ENCODE measurements at places on chromosomes 1 and 21.

DNA sequence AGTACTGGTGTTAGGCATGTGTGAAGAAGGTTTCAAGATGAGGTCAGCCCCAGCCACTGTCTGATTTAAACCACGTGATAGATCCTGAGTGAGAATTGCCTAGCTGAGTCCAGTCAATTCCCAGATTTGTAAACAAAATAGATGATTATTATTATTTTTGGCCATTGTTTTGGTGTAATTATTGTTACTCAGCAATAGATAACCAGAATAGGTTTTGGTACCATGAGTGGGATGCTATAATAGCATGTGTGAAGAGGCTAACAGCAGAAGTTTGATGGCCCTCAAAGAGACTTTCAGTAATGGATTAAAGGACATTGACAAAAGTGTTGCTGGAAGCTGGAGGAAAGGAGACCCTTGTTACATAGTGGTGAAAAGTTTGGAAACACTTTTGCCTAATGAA is 214.8 kb downstream of the BACH1 start:
- no peak for DNase-seq

DNA sequence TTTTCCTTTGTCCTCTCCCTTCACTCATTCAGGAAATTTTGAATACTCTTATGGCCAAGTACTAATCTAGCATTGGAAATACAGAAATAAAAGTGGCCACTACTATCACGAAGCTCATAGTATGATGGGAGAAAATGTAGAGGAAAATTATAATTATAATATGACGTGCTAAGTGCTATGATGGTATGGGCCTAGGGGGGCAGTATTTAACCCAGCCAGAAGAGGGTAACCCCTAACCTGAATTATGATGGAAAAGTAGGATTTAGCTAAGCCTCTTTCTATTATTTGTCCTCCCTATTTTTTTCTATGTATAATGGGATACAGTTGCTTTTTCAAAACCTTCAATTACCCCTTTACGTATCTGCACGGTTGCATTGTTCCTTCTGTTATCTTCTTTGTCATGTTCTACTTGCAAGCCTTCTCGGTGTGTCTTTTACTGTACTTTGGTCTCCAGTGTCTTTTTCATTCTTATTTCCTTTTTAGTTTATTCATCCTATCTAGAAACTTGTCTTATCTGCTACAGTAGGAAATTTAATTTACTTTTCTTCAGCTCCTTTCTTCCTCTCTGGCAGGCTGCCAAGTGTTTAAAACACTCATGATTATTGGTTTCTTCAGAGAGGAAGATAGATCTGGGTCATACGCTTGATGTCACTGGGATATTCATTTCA is 88.8 kb upstream of the GPR52 start:
- DNase-seq = no peak

DNA sequence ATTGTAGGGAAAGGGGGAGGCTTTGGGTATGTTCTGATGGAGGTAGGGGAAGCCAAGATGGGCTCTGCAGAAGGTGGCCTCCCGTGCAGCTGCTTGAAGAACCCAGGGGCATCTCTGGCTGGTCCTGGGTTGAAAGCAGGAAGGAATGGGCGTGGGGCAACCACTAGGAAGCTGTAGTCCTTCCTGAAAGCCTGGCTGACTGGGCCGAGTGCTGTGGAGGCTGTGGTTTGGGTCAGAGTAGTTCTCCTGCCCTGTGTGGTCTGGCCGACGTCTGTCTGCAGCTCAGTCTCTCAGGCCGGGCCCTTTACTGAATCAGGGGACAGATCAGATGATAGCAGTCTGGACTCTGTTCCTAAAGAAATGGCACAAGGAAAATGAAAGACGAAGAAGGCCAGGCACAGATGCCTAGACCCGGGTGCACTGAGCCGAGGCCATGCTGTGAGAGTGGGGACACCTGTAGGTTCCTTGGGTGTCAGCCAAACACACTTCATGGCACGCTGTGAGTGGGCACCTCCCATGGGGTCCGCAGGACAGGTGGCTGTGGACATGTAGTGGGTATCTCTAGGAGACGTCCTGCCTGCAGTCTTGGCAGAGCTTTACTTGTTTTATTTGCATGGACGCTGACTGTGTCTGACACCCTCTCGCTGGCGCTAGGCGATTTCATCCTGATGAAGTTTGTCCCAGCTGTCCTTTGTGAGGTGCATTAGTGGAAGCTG is 87.0 kb downstream of the POFUT2 start:
- DNase-seq = no peak

DNA sequence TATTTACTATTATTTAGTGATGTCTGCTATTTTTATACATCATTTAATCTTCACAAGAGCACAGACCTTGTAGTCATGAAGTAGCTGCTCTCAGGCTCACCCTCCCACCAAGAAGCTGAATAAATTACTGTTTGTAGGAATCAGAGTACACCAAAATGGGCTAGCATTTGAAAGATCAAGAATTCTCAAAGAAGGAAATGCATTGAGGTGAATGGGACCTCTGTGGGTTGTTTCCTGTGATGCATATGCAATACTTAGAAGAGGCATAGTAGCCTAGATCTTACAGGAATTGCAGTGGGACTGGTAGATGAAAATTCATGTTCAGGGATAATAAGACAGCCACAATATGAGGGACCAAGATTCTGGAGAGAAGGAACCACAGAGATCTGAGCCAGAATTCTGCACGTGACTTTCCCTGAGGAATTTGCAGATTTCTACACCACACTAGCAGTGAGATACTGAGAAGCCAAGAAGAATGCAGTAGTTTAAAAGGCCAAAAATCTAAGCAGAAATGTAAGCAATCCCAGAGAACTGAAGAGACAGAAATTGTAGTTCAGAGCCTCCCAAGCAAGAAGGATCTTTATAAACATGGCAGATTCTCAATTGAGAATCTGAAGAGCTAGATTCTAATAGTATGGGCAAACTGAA is 307.0 kb downstream of the ST6GALNAC3 start:
- no peak for DNase-seq

DNA sequence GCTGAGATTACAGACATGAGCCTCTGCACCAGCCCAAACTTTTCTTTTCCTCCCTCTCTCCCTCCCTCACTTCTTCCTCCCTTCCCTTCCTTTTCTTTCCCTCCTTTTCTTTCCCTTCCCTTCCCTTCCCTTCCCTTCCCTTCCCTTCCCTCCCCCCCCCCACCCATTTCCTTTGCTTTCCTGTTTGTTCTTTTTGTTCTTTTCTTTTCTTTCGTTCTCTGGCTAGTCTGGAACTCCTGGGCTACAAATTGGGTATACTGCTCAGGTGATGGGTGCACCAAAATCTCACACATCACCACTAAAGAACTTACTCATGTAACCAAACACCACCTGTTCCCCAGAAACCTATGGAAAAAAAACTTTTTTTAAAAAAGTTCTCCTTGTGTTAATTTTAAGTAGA is 174.8 kb upstream of the CHODL start:
- no peak for DNase-seq

GRCh38 chr1:172814428-172814827 is 155.5 kb downstream of the FASLG start:
- DNase-seq = no peak

- DNase-seq = peak; percentile 34
These were observed 723 bp downstream of the CDC42BPA start for GRCh38 chr1:227317523-227318015.

- no peak for DNase-seq
These were observed 82.8 kb upstream of the ATP1A1 start for GRCh38 chr1:116290085-116290705.

DNA sequence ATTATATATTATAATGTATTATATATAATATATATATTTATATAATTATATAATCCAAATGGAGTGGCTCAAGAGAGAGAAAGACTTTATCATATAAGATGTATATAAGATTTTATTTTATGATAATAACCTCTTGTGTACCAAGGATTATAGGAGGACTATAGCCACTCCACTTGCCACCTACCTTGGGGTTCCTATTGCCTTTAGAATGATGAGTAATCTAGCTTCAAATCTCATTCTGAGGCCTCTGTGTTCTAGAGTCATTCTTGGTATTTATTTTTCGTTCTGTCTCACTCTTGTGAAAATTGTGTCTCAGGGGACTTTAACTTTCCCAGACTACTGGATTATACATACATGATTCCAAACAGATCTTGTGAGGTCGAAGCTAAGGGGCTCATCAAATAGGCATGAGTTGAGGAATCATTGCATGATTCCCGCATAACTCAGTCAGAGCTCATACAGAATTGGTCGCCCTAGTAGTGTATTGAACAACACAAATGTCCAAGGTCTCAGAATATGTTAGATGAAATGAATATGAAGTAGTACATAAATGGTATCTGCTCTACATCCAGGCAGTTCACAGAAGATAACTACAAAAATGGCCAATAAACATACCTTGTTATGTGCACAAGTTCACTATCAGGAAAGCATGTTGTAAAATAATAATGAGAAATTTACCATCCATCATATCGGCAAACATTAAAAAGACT is 159.5 kb upstream of the RNPC3 start:
- no peak for DNase-seq

Measured in substantia nigra (tissue), 51 donors.